Cerebellar nuclear complex (tissue), 1 donor: ENCODE measurements at places on chromosomes 11 and 22.

DNA sequence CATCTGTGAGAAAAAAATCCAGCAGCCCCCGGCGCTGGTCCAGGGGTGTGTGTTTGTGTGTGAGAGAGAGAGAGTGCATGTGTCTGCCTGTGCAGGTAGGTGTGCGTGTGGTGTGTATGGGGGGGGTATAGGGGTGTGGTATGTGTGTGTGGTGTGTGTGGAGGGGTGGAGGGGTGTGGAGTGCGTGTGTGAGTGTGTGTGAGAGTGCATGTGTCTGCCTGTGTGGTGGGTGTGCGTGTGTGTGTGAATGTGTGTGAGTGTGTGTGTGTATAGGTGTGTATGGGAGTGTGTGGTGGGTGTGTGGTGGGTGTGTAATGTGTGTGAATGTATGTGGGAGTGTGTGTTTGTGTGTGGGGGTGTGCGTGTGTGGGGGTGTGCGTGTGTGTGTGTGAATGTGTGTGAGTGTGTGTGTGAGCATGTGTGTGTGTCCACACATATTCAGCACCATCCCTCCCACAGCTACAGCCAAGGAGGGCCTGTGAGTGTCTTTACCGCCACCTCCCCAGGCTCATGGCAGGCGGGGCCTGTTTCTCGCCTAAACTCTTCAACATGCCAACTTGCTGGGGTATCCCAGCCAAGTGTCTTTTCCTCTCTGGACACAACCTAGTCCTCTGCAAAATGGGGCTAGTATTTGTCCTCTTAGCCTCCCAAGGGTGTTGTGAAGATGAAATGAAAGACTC lies 11.9 kb downstream of the LMO1 start:
- DNase-seq: no peak

GRCh38 chr11:6755953-6756347 lies 15.8 kb downstream of the OR2AG2 start:
- DNase-seq: no peak

DNA sequence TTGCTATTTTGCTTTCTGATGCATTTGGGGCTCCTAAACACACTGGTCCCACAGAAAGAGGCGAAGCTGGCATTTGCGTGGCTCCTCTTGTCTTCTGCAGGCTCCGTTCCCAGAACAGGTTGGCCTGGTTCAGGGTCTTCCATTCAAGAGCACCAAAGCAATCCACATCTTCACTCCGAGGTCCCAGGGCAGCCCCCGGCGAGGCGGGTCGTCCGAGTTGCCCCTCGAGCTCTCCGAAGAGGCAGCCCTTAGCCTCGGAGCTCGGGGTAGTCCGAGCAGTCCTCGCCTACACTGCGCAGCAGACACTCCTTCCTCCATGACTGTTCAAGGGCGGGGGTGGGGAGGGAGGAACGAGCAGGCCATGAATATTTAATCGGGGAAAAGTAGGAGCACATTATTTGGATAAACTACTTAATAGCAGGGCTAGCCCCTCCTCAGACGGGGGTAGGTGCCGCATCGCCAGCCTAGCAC lies 321.3 kb downstream of the BLID start:
- no peak for DNase-seq

DNA sequence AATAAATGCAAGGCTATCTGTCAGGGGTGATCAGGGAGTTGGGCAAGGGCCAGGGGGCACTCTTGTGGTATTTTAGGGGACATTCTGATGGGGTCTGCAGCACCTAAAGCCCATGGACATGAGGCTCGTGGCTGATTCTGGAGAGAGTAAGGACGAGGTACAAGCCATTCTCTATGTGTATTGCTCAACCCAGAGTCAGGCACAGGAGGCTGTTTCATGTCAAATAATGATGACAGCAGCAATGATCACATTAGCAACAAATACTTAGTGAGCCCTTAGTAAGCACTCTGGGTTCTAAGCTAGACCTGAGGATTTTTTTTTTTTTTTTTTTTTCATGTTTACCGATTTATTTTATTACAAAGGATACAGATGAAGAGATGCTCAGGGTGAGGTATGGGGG lies 83.5 kb upstream of the THY1 start:
- DNase-seq: no peak

DNA sequence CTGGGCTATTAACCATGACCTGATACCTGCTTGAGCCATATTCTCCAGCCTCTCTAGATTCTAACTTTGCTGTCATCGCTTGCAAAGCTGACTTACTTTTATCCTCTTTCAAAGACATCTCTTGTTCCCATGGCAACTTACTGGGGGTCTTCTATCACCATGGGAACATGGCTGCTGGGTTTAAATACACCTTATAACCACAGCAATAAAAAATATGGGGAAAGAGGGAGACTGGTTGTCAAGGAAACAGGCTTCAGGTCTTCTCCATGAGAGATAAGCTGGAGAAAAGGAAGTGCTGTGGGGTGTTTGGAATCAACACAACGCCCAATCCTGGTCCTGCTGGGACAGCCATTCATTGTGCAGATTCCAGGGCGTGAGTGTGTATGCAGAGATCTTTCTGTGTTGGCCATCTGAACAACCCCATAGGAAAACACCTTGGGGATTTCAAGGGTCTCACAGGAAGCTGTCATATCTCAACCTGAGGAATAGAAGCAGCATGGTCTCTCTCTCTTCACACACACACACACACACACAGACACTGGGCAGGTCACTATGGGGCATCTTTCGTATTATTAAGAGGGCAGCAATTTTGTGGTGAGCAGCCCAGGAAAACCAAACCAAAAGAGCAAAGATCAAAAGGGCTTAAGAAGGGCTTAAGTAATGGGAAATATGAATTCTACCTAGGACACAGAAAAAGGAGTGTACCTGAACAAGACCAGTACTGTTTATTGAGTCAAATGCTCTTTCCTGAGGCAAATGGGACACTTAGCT lies 344.7 kb upstream of the NCAM1 start:
- no peak for DNase-seq
